LoVo (cell line): ENCODE measurements at places on chromosomes 2 and 18.

DNA sequence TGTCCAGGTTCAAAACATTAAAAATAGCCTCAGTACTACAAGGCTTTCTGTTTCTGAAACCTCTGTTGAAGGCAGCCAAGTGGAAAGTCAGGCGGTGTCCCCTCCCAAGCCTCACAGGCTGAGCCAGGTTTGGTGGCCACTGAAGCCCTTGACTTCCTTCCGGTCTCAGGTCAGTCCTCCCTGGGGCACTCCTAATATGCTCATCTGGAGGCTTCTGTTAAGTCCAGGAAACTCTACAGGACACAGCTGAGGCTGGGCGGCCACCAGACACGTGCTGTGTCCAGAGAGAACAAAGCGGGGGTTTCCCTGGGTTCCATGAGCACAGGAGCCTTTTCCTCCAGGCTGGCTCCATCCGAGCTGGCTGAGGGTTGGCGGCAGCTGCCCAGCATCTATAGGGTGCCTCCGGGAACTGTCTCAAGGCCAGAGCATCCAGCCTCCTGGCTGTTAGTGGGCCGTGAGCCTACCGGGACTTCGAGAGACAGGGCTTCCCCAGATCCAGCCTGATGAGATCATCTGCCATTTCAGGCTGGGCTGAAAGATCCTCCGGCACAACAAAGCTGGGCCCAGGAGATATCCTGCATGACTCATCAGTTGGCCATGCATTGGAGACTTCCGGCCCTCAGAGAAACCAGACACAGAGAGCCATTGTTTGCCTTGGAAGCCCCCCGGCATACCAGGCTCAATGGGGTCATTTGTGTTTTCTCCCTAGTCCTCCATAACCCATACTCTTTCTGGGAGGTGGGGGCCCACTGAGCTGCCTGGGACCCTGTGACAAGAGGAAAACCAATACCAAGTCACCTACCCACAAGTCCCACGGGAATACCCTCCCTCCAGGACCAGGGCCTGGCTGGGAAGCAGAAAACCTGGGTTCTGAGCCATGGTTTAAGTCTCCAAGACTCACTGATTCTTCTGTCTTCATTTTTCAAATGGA, 71.7 kb downstream of the HS1BP3 start:
- DNase-seq, result peak; percentile 83

- DNase-seq, result peak; percentile 49
Measured at GRCh38 chr2:98149333-98149697, 62.3 kb downstream of the VWA3B start.

DNA sequence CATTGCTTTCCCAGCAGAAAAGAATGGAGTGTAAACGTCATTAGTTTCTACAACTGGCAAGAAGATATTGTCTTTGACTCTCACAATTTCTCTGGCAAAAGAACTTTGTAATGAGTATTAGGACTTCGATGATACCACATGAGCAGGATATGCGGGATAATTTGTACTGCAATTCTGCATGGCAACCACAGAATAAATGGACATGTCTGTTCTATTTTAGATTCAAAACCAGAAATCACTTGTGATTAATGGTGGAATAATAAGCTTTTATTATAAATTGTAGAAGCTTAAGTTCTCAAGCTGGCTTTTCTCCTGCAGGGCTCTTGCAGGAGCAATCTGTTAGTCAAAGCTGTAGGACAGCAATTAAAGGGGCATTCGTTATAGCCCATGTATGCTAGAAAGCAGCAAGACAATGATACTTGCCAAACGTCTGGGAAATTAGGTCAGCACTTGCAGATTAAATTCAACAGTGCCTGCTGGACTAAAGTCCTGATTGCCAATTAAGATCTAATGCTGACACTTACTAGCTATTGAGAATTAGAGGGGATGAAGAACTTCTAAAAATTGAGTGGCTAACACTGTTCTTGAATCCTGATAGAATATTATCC, 177.9 kb downstream of the PTH2R start:
- DNase-seq, result no peak

DNA sequence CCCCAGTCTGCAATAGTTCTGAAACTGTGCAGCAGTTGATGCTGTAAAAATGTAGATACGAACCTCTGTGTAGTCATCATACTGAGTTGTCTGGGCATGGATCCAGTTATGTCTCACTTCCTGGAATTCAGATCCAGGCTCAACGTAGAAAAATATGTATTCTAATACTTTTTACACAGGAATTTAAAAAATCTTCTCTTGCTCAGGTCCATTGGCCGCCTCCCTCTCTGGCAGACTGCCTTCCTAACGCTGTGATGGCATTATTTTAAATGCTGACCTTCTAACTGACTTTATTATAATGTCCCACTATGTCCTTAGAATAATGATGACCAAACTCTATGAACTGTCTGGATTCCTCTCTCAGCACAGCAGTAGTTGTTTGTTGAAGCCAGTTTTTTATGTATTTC, 119.6 kb downstream of the FEZ2 start:
- no peak for DNase-seq

- DNase-seq, result peak; percentile 24
Measured at GRCh38 chr2:84201158-84201557, 257.9 kb downstream of the SUCLG1 start.

DNA sequence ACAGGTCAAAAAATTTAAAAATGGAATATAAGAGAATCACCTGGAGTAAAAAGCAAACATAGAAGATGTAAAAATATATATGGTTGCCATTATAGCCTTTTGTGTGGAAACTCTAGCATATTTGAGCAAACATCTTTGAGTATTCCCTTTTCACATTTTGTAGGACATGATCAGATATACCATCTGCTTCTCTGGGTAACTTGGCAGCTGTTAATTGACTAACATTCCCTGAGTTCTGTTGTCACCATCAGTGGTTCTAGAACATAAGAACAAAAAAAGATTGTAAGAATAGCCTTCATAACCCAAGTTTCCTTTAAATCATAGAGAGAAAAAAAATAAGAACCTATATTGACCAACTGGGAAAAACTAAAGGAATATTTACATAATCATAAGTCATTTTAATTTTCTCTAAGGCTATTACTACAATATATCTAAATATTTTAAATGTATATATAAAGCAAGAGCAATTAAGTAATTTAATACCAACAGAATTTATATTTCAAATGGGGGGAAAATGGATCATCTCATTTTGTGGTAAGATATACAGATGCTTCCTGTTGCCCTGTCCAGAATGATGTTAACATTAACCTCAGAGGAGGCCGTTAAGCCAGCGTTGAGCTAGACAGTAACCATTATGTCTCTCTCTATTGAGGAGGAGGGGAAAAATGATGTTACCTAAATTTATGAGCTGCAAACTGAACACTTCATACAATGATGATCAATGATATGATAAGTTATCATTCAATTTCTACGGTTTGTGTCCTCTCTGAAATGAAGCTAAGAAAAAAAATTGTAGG, 9.8 kb upstream of the INO80D start:
- no peak for DNase-seq

DNA sequence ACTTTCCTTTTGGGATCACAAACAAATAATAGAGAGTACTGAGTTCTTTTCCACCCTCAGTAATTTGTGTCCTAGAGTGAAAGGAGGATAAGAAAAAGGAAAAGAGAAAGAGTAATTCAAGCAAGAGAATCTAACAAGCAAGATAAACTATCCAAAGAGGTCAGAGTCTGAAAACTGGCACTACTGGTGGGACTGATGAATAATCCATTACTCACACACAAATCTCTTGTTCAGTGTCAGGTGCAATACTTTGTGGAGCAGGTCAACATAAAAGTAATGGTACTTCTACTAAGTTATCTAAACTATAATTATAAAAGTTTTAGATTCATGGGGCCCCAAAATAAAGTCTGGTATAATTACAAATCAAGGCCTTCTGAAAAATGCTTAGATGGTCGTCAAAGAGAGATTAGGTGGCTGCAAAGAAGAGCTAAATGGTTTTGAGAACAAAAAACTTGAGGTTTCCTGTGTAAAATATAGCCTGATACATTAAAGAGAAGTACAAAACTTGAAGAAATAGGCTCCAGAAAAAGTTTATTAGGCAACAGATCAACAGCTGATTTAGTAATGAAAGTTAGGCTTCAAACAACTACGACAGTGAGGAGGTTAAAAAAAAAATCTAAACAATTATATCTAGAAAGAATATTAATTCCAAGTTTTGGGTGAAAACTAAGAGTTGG, 109.4 kb downstream of the BAZ2B start:
- DNase-seq, result peak; percentile 56

- no peak for DNase-seq
Measured at GRCh38 chr2:45014016-45014702, 4.9 kb upstream of the SIX2 start.

GRCh38 chr2:219702796-219703545, 75.5 kb downstream of the SLC4A3 start:
- no peak for DNase-seq

- peak; percentile 67 for DNase-seq
Measured at GRCh38 chr2:217162533-217162932, 302.7 kb upstream of the TNP1 start.

DNA sequence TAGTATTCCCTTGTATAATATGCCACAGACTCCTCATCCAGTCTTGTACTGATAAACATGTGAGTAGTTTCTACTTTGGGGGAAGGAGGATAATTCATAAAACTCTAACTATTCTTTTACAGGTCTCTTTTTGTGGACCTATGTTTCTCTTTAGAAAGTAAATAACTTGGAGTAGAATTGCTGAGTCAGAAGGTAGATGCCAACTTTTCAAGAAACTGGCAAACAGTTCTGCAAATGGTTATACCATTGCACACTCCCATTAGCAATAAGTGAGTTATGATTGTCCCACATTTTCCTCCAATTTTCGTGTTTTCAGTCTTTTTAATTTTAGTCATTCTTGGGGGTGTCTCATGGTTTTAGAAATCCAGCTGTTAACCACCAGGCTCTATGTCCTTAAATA, 477.2 kb upstream of the LRRTM4 start:
- DNase-seq, result no peak

DNA sequence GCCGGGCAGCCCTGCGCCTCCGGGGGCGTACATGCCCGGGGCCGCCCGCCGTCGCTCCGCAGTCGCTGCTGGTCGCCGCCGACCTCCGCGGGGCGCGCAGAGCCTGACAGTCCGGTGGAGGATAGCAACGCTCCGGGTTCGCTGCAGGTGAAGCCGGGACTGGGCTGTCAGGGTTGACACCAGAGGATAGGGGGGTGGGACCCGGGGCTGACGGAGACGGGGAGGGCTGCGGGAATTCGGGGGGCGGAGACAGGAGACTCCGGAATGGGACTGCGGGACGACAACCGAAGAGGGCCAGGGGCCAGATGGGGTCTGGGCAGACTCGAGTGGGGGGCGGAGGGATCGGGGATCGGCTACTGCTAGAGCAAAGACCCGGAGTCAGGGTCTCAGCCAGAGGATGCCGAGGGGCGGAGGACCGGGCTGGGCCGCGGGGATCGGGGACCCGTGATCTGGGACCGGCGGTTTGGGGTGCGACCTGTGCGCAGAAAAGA, 403 bp downstream of the TMEM127 start:
- DNase-seq, result no peak

DNA sequence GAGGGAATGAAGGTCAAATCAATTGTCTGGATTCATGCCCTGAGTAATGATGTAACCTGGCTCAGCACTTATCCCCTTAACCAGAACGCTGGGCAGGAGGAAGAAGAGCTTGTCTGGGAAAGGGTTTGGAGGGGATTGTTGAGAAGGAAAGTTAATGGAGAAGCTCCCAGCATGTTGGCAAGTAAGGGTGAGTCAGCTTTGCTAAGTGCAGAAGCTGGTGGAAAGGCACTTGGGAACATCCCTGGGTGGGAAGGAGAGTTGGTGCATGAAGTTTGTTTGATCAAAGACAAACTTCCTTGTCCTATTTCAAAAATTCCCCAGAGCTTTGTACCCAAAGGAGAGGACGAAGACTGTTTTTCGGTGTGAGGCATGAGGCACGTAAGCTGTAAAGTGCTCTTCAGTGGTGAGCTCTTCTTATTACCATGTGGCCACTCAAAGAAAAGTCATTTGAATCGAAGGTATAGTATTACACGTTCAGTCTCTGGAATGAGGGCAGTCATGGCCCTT, 17.6 kb upstream of the DAW1 start:
- DNase-seq, result no peak

DNA sequence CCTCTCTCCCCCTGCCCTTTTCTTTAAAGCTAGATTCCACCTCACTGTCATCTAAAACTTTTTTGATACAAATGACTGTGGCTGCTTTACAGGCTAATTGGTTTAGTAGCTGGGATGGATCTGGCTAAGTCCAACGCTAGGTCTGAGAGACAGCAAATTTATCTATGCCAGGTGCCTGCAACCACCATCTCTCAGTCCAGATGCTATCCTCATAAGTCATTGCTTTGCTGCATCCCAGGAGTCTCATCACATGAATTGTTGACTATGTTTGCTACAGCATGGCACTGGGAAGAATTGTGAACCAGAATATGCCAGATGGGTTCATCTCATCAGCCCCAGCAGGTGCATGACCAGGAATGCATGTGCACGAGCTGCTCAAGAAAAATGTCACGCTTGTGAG, 100.0 kb upstream of the PID1 start:
- no peak for DNase-seq

- DNase-seq, result no peak
Measured at GRCh38 chr18:28582724-28583123, 405.8 kb upstream of the CDH2 start.

DNA sequence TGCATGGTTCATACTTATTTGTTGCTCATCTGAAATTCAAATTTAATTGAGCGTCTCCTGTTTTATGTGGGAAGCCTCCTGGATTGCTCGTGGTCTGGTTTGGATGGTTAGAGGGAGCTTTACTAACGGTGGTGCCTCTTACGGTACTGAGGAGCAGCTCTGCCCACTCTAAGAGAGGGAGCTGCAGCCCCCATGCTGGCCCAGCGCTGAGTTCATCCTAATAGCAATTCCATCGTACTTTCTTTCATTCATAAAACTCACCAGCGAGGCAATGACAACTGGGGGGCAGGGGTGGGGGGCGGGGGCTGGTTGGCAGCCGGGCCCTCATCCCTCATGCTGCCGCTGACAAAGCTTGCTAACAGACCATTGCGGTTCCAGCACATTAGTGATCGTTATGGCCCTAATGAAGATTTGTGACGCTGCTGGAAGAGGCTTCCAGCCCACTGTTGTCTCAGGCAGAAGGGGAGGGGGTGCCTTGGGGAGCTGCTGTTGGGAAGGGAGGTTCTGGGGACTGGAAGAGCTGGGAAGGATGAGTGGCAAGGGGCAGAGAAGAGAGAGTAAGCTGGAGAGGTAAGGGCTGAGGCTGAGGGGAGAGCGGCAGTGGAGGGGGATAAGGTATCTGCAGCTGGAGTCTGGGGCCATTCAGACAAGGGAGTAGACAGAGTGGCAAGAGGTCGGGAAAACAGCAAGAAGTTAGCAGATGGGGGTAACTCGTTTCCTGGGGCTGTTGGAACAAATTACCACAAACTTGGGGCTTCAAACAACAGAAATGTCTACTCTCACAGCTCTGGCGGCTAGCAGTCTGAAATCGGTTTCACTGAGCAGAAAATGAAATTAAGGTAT, 238.1 kb downstream of the LPIN1 start:
- DNase-seq, result no peak

- DNase-seq, result no peak
Measured at GRCh38 chr2:241255542-241256167, 59.8 kb downstream of the HDLBP start.

- DNase-seq, result no peak
Measured at GRCh38 chr18:11561293-11561692, 48.1 kb upstream of the SLC35G4 start.

- DNase-seq, result no peak
Measured at GRCh38 chr2:10057231-10058107, 14.1 kb downstream of the KLF11 start.

- DNase-seq, result no peak
Measured at GRCh38 chr18:6174983-6175745, 239.5 kb downstream of the L3MBTL4 start.
